ENCODE measurements at places on chromosomes 3 and 15.

DNA sequence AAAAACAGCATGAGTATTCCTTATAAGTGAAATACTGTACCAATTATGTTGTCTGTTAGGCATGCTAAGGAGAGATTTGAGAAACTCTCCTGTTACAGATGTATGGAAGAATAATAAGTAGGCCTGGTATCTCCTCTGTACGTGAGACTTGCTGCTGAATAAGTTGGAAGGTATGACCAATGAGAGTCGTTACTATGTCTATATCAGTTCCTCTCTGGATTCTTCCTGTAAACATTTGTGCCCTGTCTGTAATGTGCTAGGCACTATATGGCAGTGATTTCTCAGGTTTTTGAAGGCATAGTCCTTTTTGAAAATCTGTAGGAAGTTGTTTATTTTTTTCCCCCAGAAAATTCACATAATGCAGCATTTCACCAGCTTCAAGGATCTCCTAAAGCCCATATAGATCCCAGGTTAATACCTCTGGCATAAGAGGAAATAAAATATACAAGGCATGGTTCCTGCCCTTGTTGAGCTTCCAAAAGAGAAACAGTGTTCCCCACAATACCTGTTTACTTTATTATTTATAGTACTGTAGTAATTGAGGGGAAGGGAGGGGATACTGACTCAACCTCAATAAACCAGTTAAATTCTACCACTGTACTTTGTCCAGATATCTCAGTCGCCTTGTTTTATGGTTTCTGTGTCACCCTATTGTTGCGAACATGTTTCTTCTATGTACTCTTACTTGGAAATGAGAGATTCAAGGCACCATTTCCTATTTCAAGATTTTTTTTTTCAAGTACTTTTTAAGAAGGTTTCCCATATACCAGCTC, 28.6 kb downstream of the MAP2K5 start:
- no peak for DNase-seq

DNA sequence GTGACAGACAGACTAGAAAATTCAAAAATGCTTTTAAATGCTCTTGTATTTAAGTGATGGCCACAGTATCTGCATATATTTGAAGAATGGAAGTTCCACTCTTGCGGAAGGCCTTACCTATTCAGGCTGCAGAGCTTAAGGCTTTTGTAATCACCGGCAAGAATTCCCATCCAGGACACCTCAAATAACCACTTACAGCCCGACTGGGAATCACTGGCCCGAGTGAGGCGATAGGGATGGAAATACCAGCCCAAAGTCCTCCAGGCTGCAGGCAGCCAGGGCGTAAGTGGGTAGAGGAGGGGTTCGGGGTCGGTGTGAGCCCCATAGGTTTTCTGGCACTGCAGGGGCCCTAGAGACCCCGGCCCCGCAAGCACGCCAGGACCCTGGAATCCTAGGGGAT, 9.5 kb downstream of the CMTM7 start:
- no peak for DNase-seq

GRCh38 chr3:52503788-52504424, 8.8 kb downstream of the STAB1 start:
- no peak for DNase-seq

DNA sequence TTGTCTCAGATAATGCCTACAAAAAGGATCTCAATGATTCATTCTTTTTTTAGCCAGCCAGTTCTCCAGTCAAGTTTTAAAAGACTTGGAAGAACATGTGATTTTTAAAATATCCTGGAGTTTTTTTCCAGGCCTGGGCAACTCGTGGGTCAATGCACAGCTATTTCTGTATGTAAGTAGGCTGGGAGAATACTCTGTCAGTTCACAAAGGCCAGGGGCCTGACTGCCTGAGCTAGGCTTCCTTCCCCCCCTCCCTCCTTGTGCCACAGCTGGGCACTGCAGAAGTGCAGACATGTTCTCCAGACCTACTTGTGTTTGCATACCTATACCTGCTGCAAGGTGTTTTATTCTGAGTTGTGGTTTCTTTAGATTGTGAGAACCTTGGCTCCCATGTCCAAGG, 43.7 kb downstream of the CTDSPL start:
- no peak for DNase-seq

- DNase-seq = no peak
Measured at GRCh38 chr3:21508246-21508645, 242.8 kb downstream of the ZNF385D start.

DNA sequence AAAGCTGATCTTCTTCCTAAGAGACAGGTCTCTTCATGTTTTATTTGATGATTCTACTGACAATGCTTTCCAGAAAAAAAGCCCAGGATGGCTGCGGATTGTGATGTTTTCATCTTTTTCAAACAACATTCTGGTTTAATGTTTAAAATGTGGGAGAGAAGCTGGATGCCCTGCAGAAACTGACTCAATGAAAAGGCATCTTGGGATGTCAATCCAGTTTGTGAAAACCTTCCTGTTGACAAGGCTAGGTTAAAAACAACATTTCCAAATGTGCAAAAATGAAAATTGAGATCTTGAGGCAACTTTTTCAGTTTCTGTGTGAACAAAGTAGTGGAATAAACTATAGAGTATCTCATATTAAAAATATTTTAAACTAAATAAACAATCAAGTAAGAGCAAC, 156.0 kb upstream of the MRPL3 start:
- DNase-seq = no peak

DNA sequence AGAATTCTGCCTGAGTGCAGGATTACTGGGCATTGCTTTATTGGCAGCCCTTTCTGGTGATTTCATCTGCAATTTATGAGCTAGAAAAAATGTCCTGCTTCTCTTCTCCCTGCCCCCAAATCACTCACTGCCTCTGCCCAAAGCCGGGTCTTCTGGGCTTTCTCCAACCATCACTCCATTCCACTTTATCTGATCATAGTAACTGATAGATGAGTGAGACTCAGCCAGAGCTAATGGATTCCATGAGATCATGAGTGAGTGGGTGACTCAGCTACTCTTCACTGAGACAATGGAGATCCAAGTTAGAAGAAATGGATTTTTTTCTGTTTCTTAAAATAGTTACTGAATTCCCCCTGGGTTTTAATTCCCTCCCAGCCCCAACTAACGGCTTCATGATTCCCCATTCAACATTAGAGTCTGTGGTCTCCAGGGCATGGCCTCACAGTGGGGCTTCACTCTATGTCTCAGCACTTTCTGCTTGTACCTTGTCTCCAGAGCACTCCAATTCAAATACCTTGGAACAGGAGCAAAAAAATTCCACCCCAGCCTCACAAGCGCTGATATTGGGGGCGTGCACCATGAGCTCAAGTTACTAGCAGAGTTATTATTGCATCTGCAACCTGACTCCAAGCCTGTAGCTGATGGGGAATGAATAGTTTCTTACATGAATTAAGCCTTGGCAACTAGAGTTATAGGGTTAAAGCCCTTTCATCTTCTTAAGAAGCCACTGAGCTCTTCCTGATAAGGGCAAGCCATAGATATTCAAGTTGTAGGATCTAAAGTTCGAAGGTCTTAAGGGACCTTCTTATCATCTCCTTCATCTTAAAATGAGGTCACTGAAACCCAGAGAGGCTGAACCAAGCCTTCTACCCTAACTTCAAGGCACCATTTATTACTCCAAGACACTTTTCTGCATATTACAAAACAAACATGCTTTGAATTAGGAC, 85.9 kb downstream of the AGBL1 start:
- no peak for DNase-seq

DNA sequence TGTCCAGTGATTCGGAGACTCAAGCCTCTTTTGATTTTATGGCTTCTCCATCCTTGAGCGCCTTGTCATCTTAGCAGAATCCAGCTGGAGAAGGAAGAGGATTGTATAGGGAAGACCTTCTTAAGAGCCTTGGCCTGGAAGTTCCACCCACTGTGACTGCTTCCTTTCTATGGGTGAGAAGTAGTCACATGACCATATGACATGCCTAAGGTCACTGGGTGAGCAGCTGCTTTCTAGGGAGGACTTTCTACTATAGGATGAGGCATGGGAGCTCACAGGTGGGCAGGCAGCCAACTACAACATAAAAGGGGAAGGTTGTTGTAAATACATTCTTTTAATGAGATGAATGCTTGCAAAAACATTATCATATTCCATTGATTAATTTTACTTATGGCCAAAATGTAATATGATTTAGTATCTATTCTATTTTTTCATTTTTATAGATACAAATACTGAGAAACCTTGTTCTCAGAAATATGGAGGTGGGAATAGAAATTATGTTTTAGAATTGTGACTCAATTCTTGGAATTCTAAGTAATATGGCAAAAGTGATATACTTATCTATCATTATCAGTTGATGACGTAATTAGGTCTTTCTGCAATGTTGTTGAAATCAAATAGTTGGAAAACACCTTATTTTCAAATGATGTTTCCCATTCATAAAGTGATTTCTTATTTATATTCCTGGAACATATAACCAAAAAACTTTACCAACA, 53.6 kb upstream of the MINAR1 start:
- DNase-seq = no peak

GRCh38 chr3:140097874-140098635, 163.1 kb downstream of the CLSTN2 start:
- no peak for DNase-seq

GRCh38 chr15:65085990-65086679, 9.6 kb downstream of the KBTBD13 start:
- no peak for DNase-seq

- DNase-seq = no peak
Measured at GRCh38 chr15:42996871-42997270, 76.3 kb upstream of the TTBK2 start.

- no peak for DNase-seq
Measured at GRCh38 chr3:88991496-88991895, 115.9 kb upstream of the EPHA3 start.

DNA sequence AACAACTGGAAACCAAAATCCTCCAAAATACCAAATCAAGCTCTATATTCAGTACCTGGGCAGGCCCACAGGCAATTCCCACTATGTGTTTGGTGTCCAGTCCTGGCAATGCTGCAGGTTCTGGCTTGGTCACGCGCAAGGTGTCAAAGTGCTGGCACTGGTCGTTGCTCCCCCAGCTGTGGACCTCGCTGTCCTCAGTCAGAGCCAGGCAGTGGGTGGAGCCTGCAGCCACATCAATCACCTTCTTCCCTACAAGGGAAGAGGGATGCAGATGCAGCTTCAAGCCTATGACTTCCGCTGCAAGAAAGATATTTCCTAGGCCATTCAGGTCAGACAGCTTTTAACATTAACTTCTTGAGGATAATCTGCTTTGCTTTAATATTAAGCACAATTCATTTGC, 61.3 kb downstream of the HERC2 start:
- no peak for DNase-seq

DNA sequence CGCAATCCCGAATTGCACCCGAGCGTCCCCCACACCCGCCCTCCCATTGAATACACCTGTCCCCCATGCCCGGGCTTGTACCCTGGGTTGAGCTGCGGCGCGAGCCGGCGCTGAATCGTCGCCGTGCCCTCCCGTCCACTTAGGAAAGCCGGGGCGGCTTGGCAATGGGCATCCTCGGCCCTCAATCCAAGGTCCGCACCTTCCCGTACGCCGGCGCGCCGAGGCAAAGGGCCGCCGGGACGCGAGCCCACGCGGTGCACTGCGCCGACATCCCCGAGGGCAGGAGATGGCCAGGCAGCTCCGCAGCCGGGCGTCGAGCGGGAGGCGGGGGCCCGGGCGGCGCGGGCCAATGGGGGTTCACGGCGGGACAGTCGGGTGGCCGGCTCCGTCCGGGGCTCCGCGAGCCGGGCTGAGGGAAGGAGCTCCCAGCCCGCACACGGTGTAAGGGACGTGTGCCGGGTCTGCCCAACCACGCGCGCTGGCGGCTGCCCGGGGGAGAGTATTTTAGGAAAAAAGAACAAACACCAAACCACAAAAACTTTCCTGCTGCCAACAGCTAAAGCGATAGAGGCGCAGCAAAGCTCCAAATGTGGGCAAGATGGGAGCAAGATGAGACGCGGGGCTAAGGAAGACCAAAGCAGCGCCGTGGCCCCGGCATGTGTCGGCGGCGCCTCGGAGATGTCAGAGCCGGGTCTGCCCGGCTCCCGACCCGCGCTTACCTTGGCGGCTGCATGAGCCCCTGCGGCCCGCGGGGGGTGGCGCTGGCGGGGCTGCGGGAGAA, 621 bp downstream of the RGMA start:
- DNase-seq = no peak

DNA sequence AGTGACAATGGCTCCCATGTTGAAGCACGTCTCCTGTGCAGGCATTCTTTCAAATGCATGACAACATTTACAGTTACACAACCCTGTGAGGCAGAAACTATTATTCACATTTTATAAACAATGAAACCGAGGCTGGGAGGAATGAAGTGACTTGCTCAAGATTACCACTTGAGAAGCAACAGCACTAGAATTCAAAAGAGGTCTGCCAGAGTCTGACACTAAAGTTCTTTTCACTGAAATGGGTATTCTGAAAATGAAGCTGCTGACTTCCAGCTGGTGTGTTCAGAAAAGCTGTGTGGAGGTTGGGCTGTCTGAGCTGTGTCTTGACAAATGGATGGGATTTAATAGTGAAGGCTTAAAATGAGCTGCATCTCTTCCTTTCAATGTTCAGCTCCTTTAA, 104.4 kb downstream of the THSD4 start:
- DNase-seq = no peak

DNA sequence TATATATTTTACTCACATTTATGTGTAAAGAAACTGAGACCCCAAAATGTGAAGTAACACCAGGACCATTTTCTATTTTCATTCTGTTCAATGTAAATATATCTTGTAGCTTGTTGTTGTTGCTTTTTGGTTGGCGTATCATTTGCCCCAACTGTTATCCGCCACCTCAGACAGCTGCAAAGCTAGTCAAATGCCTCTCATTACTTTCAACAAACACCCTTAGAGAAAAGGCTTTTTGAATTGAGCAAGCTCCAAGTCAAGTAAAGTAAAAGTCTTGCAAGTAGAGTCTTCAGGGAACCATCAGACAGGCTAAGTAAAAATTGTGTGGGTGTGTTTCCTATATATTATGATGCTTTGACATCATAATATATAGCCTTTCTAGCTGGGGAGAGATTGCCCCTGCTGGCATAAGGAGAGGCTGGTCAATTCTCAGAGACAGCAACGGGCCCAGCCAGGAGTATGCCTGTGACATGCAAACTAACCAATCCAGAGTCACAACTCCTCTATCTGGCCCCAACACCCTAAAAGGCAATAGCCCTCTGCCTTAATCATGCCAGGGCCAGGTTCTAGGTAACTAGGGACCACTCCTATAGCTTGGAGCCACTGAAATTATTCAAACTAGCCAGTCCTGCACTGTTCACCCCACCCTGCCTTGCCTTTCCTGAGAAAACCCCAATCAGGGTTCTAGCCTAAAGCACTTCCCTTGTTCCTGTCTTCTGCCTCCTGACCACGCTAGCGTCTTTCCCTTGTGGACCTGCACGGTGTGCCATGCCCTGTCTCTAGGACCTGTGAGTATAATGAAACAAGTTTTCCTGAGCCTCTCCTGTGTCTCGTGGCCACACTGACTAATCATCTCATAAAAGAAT, 75.6 kb downstream of the RAD18 start:
- no peak for DNase-seq

- no peak for DNase-seq
Measured at GRCh38 chr3:60182697-60183096, 1068.6 kb downstream of the FHIT start.

Data from stimulated activated CD4-positive, alpha-beta T cell treated with anti-CD3 and anti-CD28 coated beads, Interleukin-1b, Interleukin-23, amount 100 ng/mL, for 1 hour (primary cell).